ENCODE measurements at places on chromosomes 3 and 15. TPM values are rescaled to one million over a fixed set of nuclear protein-coding genes. Genes with fewer than 3 reads are reported as not detected.

DNA sequence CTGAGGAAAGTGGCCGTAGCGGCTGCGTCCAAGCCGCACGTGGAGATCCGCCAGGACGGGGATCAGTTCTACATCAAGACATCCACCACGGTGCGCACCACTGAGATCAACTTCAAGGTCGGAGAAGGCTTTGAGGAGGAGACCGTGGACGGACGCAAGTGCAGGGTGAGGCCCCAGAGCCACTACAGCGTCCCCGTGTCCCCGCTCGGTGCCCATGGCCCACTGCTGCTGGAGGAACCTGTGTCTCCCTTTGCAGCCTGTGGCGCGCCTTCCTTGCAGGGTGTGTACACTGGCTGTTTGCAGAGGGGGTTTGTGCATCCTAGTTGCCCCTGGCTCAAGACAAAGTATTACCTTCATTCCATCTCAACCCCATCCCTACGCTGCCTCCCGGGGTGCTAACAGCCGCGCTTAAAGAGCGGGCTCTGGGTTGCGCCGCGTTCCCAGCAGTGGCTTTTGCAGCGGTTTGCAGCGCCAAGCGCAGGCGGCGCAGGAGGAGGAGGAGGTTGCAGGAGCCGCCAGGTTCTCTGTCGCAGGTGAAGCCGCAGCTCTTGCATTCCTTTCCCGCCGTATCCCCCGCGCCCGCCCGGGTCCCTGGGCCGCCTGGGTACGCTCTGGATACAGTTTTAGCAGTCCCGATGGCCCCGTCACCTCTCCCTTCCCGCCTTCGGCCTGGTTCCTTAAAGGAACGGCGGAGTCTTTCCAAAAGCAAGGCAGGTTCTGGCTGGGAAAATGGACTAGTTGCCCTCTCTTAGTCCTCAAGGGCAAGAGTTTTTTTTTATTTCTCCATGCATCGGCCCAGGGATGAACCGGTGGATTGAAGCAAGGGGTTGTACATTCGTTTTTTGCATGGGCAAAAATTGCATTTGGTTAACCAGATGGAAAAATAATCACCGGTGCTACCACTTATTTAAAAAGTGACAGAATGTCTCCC lies 1.2 kb downstream of the CRABP1 start:
- H3K27me3 ChIP-seq, result peaks cover 84% of the 10 kb centered on the region
- no peak overlapping the region for H3K4me3 ChIP-seq
- DNase-seq, result no peak
- no peaks in the 10 kb centered on the region for H3K4me1 ChIP-seq
- H3K27ac ChIP-seq, result no peak overlapping the region

DNA sequence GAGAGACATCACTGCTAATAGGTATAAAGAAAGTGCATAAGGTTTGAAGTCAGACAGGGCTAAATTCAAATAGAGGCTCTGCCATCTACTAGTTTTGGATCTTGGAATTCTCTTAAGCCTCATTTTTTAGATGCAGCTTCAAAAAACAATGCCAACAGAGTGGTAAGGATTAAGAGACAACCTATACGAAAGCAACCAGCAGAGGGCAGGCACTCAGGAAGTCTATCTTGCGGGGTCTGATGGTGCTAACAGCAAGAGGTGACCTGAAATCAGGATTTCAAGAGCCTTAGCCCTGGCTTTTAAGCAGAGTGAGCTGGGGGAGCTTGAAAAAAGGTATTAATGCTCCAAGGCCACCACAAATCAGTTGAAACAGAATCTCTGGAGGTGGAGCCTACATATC lies 40.7 kb downstream of the LDHAL6B start:
- 0 out of 2 replicates have a peak overlapping the region, but pooled peaks have one; percentile 19 for H3K27ac ChIP-seq
- H3K4me1 ChIP-seq, result peaks cover 15% of the 10 kb centered on the region
- peak; percentile 48 for DNase-seq
- no peaks in the 10 kb centered on the region for H3K27me3 ChIP-seq

GRCh38 chr3:54376939-54377578 lies 254.7 kb downstream of the CACNA2D3 start:
- no peaks in the 10 kb centered on the region for H3K4me1 ChIP-seq
- no peaks in the 10 kb centered on the region for H3K36me3 ChIP-seq
- DNase-seq, result no peak
- H3K27ac ChIP-seq, result no peak overlapping the region

- no peaks in the 10 kb centered on the region for H3K27me3 ChIP-seq
- H3K4me3 ChIP-seq, result no peak overlapping the region
- H3K36me3 ChIP-seq, result no peaks in the 10 kb centered on the region
- DNase-seq, result no peak
- no peaks in the 10 kb centered on the region for H3K4me1 ChIP-seq
Measured at GRCh38 chr3:169379496-169380090, 283.9 kb downstream of the MECOM start.

DNA sequence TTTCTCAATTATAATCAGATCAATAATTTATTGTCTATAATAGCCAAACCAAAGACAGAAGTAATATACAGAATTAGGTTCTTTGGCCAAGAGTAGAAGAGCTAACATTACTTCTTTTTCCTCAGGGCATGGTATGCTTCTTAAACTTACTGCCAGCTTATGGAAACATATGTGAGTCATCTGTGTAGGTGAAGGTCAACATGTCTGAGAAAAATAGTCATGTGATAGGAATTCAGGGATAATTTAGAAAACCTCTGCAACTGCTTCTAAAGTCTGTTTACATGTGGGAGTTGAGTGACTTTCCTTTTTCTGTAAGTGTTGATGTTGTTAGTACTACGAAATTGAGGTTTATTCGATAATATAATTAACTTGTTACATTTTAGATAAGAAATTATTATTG lies 19.2 kb upstream of the MAP6D1 start:
- H3K27me3 ChIP-seq, result no peaks in the 10 kb centered on the region
- peaks cover 54% of the 10 kb centered on the region for H3K36me3 ChIP-seq
- H3K4me1 ChIP-seq, result peaks cover 13% of the 10 kb centered on the region
- no peak overlapping the region for H3K4me3 ChIP-seq

DNA sequence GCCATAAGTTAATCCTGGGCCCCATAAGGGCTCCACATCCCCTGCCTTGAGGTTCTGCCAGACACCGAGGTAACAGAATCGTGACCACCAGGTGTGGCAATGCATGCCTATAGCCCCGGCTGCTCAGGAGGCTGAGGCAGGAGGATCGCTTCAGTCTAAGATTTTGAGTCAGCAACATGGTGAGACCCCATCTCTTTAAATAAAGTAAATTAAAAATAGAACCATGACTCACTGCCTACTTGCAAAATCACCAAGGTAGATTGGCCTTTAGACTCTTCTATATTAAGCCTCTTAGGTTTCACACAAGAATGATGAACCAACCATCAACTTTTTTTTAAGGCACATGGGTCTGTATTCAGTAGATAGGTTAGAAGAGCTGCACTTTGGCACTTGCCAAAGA lies 9.7 kb downstream of the WDR5B start:
- no peak overlapping the region for H3K27ac ChIP-seq
- DNase-seq, result no peak
- no peak overlapping the region for H3K4me3 ChIP-seq
- H3K27me3 ChIP-seq, result no peaks in the 10 kb centered on the region
- H3K36me3 ChIP-seq, result 0 out of 2 replicates have a peak, but pooled peaks cover 9% of the 10 kb centered on the region

- H3K36me3 ChIP-seq, result no peaks in the 10 kb centered on the region
- DNase-seq, result no peak
- no peaks in the 10 kb centered on the region for H3K4me1 ChIP-seq
- H3K27me3 ChIP-seq, result no peaks in the 10 kb centered on the region
- H3K27ac ChIP-seq, result no peak overlapping the region
- H3K4me3 ChIP-seq, result no peak overlapping the region
Measured at GRCh38 chr3:60102154-60102553, 1052.3 kb upstream of the CFAP20DC start.

GRCh38 chr3:30524357-30525040 lies 81.9 kb upstream of the TGFBR2 start:
- H3K4me1 ChIP-seq, result no peaks in the 10 kb centered on the region
- no peak overlapping the region for H3K4me3 ChIP-seq

DNA sequence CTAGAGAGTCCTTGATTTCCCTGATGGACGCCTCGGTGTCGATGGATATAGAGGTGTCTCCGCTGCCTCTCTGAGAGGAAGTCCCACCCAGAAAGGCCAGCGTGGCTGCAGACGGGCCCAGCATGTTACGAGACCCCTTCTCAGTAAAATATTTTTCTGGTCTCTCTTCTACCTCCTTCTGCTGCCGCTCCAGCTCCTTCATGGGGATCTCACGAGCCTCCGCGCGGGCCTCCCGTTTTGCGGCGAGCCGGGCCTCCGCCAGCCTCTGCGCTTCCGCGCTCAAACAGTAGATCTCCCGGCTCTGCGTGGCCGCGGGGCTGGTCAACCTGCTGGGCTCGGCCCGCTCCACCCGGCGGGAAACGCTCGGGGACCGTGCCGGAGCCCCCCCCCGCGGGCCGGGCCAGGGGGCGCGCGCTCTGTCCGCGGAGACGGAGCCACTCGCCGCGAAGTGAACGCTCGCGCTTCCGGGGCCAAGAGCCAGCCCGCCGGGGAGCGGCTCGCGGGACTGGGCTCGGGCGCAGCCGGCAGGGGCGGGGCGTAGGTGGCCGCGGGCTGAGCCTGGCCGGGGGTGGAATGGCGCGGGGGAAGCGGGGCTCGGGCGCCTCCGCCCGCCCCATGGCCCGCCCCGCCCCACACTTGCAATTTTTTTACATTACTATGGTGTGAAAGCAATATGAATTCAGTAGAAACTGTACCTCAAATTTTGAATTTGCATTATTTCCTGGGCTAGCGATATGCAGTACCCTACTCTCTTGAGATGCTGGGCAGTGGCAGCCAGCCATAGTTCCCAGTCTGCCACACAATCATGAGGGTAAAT lies 10.2 kb upstream of the KCNMB3 start:
- H3K4me1 ChIP-seq, result peaks cover 5% of the 10 kb centered on the region
- DNase-seq, result peak; percentile 65
- no peaks in the 10 kb centered on the region for H3K27me3 ChIP-seq
- H3K36me3 ChIP-seq, result no peaks in the 10 kb centered on the region

GRCh38 chr3:129611812-129612533 lies 5.5 kb upstream of the PLXND1 start:
- H3K27ac ChIP-seq, result no peak overlapping the region
- 0 out of 2 replicates have a peak, but pooled peaks cover 4% of the 10 kb centered on the region for H3K4me1 ChIP-seq
- DNase-seq, result no peak

DNA sequence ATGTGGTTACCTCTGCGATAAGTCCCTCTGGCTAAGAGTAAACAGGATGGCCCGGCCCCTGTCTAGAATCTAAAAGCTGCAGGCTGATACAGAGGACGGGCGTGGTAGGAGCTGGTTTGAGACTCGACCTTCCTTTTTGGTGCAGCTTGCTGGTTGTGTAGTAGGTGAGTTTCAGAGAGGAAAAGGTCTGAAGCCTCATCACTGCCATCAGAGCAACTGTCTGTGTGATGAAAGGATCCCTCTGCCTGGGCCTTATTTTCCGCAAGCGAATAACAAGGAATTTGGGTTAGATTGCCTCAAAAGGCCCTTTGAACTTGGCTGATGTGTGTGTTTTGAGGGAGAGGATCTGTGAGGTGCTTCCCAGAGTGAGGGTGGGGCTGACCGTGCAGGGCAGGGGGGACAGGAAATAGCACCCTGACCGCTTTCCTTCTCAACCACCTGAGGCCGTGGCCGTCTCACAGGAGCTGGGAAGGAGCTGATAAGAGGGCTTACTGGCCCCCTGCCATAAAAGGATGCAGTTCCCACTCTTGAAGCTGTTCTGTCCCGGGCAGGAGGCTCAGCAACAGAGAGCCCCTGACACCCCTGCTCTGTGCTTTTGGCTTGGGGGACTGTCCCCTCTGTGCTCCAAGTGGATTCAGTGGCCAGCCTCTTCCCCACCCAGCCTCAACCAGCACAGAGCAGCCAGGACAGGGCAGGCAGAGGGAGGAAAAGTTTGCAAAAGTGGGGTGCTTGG lies 45.6 kb upstream of the TFRC start:
- no peaks in the 10 kb centered on the region for H3K27me3 ChIP-seq
- no peak overlapping the region for H3K4me3 ChIP-seq
- no peaks in the 10 kb centered on the region for H3K36me3 ChIP-seq
- peak; percentile 51 for DNase-seq
- peak overlapping the region; percentile 66 for H3K27ac ChIP-seq

- H3K27me3 ChIP-seq, result no peaks in the 10 kb centered on the region
- peaks cover 46% of the 10 kb centered on the region for H3K4me1 ChIP-seq
- peak overlapping the region; percentile 27 for H3K4me3 ChIP-seq
- H3K36me3 ChIP-seq, result no peaks in the 10 kb centered on the region
Measured at GRCh38 chr3:159929171-159930141, 59.2 kb upstream of the IL12A start.

DNA sequence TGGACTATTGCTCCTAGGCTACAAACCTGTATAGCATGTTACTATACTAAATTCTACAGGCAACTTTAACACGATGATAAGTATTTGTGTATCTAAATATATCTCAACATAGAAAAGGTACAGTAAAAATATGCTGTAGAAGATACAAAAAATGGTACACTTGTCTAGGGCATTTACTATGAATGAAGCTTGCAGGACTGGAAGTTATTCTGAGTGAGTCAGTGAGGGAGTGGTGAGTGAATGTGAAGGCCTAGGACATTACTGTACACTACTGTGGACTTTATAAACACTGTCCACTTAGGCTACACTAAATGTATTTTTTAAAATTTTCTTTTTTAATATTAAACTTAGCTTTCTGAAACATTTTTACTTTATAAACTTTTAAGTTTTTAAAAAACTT lies 140.5 kb upstream of the SGO1 start:
- H3K4me3 ChIP-seq, result no peak overlapping the region
- no peaks in the 10 kb centered on the region for H3K4me1 ChIP-seq
- no peaks in the 10 kb centered on the region for H3K27me3 ChIP-seq
- no peak for DNase-seq

- peak; percentile 40 for DNase-seq
- no peaks in the 10 kb centered on the region for H3K27me3 ChIP-seq
- H3K27ac ChIP-seq, result no peak overlapping the region
- H3K4me3 ChIP-seq, result no peak overlapping the region
- no peaks in the 10 kb centered on the region for H3K36me3 ChIP-seq
Measured at GRCh38 chr3:67362686-67363085, 291.7 kb downstream of the SUCLG2 start.

- H3K4me1 ChIP-seq, result no peaks in the 10 kb centered on the region
- H3K27me3 ChIP-seq, result peaks cover 50% of the 10 kb centered on the region
- DNase-seq, result no peak
- H3K27ac ChIP-seq, result no peak overlapping the region
- no peaks in the 10 kb centered on the region for H3K36me3 ChIP-seq
Measured at GRCh38 chr3:130621824-130622223, 104.8 kb downstream of the COL6A6 start.

- no peaks in the 10 kb centered on the region for H3K4me1 ChIP-seq
- no peaks in the 10 kb centered on the region for H3K36me3 ChIP-seq
Measured at GRCh38 chr3:40679290-40679689, 154.5 kb downstream of the ZNF621 start.

The TRPM1 gene
- not detected for total RNA-seq

The DPPA2 gene
- total RNA-seq, result not detected

The CHRNA5 gene
- 10.7 TPM for total RNA-seq

The TMEM40 gene
- 30.5 TPM for total RNA-seq

The NR2F2 gene
- 72.1 TPM for total RNA-seq

The C3orf52 gene
- 7.5 TPM for total RNA-seq

The PRR20G gene
- not detected for total RNA-seq

The VGLL3 gene
- 26.8 TPM for total RNA-seq

The GABRR3 gene
- not detected for total RNA-seq

The FAM81A gene
- 7.0 TPM for total RNA-seq
